ENCODE measurements at places on chromosomes 5 and 9.

DNA sequence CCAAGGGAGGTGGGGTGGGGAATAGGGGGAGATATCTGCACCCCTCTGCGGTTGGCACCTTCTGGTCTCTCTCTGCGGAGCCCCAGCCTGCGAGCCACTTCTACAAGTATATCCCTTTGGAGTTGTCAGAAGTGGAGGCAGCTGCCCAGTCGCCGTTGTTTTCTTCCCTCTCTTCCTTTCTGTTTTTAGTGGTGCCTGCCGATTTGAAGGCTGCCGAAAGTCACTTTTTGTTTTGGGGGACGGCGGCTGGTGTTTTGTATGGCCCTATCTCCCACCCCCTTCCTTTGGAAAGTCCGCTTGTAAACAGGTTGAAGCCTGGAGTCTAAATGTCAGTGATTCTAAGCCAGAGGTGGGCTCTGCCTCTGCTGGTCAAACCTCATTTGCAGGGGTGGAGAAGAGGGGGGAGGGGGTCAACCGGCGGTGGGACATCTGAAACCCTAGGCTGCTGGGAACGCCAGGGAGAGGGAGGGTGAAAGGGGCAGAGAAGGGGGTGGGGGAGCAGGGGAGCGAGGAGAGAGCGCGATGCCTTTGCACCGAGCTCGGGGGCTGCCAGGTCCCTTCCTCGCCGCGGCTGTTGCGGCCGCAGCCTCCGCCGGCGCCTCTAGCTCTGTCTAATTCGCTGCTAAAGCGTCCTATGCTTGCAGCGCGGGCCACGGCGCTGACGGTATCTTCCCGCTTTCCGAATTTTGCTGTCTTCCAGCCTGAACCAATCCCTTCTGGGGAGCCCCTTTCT is at the start of gene FGF10:
Gene FGF10, minus strand, starts transcription at position 331 of the 733 bp plus-strand sequence. CDS start 738 bp downstream, outside the sequence.
- DNase-seq: no peak

- DNase-seq: no peak
These were observed 34.8 kb downstream of the TRIM32 start for GRCh38 chr9:116721944-116722343.

GRCh38 chr5:127839496-127840197 is 136.5 kb downstream of the CCDC192 start:
- DNase-seq: no peak

DNA sequence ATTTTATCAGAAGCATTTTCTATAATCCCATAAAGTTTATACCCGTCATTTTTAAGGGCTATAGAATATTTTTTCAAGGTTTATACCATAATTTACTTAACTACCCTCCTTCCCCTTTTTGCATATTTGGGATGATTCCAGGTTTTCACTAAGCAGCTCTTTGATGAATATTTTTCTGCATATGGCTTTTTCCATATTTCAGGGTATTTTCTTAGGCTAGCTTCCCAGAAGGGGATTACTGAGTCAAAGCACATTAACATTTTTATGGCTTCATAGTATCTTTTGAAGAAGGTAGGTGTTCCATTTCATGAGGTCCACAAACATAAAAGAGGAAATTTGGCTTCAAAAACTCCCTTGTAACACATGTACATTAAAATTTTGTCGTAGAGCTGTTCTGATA is 14.6 kb upstream of the COL15A1 start:
- no peak for DNase-seq

- DNase-seq: no peak
These were observed 233.8 kb downstream of the HSPA4 start for GRCh38 chr5:133285583-133286021.

DNA sequence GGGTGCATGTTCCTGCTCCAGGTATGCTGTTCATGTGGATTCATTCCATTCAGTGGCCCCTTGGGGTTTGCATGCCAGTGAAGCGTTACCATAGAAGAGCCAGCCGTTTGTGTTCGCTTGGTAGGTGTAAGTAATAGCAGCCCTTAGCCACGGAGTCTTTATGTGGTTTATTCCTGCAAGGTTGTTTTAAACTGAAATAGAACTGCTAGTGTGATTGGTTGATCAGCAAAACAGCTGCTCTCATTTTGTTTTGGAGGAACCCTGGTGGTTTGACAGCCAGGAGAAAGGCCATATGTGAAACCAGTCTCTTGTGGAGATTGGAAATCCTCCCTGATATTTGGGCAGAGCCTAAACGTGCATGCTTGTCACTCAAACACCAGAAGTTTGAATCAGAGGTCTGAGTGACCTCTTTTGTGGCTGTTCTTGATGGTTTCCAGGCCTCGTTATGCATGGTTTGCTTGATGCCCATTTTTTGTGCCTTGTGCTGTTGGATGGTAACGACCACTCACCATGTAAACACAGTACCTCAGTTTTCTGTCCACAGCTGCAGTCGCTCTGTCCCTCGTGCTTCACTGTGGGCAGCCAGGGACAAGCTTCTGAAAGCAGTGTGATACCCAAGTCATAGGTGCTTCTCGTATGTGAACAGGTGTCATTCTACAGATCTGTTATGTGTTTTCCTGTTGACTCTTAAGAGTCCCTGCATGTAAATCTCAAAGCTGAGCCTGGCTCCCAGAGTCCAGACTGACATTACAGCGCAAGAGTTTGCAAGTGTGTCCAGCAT is 58.3 kb upstream of the NXNL2 start:
- no peak for DNase-seq

- no peak for DNase-seq
These were observed 84.9 kb upstream of the PTGER4 start for GRCh38 chr5:40594811-40595210.

- DNase-seq: no peak
These were observed 56.6 kb downstream of the RGS3 start for GRCh38 chr9:113520109-113520642.

GRCh38 chr5:62569470-62569869 is 9.1 kb upstream of the LRRC70 start:
- DNase-seq: no peak

Measured in stimulated activated CD4-positive, alpha-beta T cell treated with anti-CD3 and anti-CD28 coated beads, Interleukin-2, amount 100 ng/mL, for 4 hours (primary cell).